ENCODE measurements at places on chromosomes 2 and 18.

- DNase-seq = no peak
These were observed 125.1 kb upstream of the TNP1 start for GRCh38 chr2:216984937-216985336.

- no peak for DNase-seq
These were observed 880.0 kb downstream of the LRRTM4 start for GRCh38 chr2:76642129-76642528.

DNA sequence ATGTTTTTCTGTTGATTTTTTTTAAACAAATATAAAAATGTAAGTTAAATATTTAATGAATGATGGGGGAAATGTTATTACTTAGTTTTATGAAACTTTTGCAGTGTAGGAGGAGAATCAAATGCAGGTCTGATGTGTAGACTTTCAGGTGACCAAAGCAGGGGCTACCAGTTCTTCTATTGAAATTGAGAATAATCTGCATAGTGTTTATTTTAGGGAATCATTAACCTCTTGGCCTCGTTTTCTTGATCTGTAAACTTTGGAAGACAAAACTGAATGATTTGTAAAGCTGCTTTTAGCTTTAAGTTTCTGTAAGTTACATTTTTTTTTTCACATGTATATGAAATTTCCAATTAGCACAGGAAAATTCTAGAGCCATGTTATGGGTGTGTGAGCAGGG lies 99.2 kb downstream of the R3HDM1 start:
- DNase-seq = no peak

DNA sequence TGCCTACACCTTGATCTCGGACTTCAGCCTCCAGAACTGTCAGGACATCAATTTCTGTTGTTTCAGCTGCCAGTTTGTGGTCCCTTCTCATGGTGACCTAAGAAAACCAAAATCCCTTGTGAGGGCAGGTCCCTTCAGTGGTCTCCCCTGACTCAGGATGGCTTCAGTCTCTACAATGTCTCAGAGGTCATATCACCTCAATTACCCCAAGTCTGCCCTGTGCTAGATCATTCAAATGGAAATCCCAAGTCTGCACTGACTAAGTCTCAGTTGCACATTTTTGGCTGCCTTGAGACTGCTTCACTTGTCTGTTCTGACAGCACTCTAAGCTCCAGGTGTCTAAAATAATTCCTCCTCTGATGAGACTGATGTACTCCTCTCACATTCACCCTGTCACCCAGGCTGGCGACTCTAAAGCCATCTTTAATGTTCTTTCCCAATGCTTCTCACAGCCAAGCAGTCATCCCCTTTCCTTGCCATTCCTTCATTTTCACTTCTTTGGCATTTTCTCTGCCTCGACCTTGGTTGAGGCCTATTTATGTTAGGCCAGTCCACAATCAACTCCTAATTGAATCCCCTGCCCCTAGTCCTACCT lies 470.8 kb downstream of the DLGAP1 start:
- DNase-seq = no peak

DNA sequence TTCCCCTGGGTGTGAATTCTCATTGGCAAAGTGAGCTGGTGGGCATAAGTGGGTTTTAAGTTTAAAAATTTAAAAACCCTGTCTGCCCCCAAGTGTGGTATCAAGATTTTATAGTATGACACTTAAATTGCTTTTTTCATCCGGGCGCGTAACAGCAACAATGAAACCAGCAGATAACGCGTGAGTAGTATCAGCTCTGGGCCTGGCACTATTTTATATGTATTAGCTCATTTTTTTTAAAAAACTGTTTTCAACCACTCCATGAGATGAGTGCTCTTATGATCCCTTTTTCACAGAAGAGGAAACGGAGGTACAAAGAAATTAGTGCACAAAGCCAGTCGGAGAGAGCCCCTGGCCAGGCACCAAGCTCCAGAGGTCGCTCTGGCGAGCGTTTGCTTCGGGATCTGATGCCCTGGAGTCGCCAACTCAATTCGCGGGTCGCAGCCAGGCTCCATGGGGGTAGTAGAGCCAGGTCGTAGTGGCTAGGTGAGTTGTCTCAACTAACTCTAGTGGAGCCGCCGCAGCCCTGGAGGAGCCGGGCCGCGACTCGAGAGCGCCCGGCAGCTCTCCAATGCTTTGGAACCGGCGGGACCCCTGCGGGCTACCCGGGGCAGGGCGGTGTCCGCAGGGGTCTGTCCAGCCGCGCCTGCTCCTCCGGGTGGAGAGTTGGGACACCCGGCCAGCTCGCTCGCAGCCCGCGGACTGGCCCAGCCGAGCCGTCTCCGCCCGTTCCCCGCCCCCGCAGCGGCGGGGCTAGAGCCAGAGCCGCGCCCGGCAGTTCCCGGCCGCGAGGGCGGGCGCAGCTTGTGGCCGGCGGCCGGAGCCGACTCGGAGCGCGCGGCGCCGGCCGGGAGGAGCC lies at the start of gene IL1R1:
IL1R1 (plus strand) TSS at position 777 of the 859 bp plus-strand sequence. CDS start 14,979 bp downstream, outside the sequence.
- no peak for DNase-seq

DNA sequence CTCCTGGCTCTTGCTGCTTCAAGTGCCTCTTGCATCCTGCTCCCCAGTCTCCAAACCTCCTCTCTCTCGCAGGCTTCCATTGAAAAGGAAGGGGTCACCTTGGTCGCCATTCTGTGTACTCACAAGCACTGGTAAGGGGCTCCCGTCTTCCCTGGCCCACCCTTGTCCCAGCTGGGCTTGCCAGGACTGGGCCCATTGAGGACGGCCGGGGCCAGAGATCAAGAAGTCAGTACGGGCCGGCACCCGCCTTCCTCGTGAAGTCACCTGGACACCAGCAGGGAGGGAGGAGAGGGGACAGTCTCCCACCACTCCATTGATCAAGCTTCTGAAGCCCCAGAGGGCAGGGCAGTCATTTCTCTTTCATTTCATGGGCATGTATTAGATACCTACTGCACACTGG lies 16.0 kb upstream of the CATIP start:
- DNase-seq = no peak

- DNase-seq = no peak
These were observed 106.4 kb downstream of the BCL2L11 start for GRCh38 chr2:111226876-111227700.

GRCh38 chr2:219273937-219274336 lies 5.2 kb upstream of the DNAJB2 start:
- no peak for DNase-seq

DNA sequence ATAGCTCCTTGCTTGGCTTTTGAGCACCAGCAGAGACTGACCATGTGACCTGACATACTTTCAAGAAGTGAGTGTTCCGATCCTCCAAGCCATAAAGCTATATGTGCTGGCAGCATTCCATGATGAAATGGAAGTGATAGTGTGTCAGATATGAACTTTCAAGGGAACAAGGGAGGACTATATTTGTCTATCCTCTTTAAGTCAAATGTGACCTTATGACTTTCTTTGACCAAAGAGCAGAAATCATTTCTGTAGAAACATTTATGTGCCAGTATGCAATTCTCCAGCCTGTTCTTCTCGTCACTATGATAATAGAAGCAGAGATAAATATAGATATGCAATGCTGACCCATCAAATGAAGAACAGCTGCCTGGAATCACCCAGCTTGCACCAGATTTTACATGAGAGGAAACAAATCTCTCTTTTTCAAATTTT lies 14.4 kb downstream of the HYCC2 start:
- no peak for DNase-seq

- DNase-seq = no peak
These were observed 127.3 kb upstream of the GPC1 start for GRCh38 chr2:240308111-240308651.

- no peak for DNase-seq
These were observed 90.4 kb upstream of the RBMS1 start for GRCh38 chr2:160583813-160584537.

- DNase-seq = no peak
These were observed 133.0 kb upstream of the SLC14A2 start for GRCh38 chr18:45482286-45482685.

GRCh38 chr2:100808582-100808981 lies 11.4 kb upstream of the NPAS2 start:
- no peak for DNase-seq

DNA sequence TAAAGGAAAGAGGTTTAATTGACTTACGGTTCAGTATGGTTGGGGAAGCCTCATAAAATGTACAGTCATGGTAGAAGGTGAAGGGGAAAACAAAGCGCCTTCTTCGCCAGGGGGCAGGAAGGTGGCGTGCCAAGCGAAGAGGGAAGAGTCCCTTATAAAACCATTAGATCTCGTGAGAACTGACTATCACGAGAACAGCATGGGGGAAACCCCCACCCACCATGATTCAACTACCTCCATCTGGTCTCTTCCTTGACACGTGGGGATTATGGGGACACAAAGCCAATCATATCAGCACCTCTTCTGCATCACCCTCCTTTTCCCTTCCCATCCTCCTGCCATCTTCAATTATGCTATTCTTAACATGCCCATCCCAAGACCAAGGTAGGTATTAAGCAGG lies 29.9 kb upstream of the TANK start:
- no peak for DNase-seq

DNA sequence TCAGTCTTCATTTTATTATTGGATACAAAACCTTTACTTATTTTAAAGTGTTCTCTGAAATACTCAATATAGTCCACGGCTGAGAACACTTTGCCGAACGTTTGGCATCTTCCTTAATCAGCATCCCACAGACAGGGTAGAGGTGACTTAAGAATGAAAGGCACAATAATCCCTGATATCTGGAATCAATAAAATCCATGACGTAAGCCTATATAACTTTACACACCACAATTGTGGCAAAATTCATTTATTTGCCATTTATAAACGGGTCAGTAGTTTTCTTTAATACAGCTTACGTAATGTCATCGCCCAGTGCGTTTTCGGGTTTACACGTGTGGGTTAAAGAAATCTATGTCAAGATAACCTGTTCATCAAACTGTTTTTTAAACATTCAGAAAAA lies 1.3 kb downstream of the MGAT4A start:
- DNase-seq = no peak

DNA sequence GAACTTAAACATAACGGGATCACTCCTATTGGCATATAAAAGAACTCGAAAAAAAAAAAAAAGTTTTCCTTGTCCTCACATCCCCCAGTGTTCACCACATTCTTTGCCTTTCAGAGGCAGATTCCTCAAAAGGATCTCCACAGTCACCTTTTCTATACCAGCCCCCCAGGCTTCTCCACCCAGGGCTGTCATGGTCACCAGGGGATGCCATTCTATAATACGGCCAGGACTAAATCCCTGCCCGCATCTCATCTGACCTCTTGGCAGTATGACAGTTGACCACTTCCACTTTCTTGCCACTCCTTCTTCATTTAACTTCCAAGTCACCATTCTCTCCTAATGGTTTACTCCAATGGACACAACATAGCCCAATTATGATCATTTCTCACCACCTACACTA lies 29.3 kb downstream of the SOS1 start:
- DNase-seq = no peak

DNA sequence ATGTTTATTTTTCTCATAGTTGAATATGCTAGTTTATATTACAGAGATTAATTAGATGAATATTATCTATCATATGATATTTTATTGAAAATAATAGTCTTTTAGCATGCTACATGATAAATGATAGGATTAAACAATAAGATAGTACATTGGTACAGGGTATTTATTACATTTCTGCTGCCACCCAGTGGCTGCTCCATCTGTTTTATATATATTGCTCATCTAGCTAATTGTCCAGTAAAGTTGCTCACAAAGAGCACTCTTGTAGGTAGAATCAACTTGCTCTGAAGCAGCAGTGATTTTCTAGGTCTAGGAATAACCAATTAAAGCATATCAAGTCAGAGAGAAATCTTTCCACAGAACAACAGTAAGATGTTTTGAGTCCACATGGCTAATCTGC lies 183.3 kb downstream of the ASXL3 start:
- no peak for DNase-seq

DNA sequence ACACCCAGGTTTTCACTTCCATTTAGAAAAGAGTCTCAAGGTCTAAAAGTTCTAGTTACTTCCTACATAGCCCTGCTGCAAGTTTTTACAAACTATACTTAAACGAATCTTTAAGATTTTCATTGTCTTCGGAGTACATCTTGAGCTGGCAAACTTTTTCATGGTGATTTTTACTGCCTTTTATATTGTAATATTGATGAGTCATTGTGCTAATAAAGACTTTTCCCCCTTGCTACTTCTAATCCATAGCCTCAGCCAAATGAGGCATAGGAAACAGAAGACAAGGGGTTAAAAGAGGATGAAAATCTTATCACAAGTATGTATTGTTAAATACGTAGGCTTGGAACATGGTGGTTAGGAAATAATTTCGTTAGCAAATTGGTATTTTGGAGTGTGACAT lies 4.1 kb downstream of the DPP10 start:
- DNase-seq = no peak

- DNase-seq = no peak
These were observed 36.8 kb downstream of the CPS1 start for GRCh38 chr2:210593166-210593565.

DNA sequence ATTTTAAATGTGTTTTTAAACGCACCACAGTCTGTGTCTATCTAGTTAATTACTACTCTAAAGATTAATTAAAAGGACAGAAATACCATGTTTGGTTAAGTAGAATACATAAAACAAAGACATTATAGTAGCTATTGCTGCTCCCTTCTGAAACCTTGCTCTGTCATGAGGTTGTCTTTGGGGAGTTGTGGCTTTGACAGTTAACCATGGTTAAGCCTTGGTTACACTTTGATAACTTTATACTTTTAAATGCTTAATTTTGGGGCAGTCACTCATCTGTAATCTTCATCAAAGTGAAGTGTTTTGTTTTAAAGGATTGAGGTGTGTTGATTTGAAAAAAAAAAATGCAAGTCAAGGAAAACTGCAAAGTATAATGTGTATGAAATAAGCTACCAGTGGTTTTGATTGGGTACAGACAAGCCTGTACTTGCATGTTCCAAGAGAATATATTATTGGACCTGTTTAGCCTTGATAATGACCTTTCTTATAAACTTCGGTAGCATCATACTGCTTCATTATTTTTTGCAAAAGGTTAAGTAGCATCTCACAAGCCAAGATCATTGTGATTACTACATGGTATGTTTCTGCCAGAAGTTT lies 29.8 kb upstream of the TBR1 start:
- no peak for DNase-seq

DNA sequence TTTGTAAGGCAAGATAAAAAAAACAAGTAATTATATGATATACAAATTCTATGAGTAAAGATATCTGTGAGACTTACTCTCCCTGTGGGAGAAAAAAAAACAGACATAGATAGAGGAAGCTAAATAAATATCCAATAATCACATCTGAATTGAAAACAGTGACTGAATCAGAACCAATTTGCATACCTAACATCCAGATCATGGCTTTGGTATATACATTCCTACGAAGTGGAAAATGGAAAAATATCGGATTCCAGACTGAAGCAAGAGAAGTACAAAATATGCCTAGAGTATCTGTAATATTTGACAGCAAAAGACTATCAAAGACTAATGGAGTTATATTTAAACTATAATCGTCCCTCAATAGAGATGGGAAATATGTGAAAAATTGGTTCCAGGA lies 1108.1 kb upstream of the CHAC2 start:
- no peak for DNase-seq

GRCh38 chr2:171964308-171964707 lies 35.4 kb upstream of the METAP1D start:
- DNase-seq = no peak

All from immature natural killer cell (primary cell).